ENCODE measurements at places on chromosomes 7 and 10.

DNA sequence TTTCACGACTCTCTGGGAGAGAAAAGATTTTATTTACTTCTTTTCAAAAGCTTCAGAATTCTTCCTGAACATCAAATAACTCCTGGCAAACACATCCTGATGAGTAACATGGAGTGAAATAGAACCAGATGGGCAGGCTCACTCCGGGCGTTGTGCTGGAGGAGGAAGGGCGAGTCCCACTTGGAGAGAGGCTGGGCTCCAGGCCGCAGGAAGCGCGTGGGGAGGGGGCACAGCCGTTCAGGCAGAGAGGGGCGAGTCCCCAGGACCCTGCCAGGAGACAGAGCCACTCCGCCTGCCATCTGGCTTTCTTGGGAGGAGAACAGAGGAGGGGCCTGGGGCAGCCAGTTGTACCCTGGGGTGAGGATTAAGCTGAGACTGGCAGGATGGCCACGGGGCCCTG lies 265.9 kb upstream of the ZMIZ1 start:
- no peak for DNase-seq

GRCh38 chr7:96718107-96719003 lies 8.7 kb upstream of the SEM1 start:
- DNase-seq = no peak

- DNase-seq = peak; percentile 24
These were observed 5.1 kb downstream of the UNC5B start for GRCh38 chr10:71217266-71218045.

GRCh38 chr7:103396471-103396870 lies 49.0 kb downstream of the PSMC2 start:
- DNase-seq = no peak

DNA sequence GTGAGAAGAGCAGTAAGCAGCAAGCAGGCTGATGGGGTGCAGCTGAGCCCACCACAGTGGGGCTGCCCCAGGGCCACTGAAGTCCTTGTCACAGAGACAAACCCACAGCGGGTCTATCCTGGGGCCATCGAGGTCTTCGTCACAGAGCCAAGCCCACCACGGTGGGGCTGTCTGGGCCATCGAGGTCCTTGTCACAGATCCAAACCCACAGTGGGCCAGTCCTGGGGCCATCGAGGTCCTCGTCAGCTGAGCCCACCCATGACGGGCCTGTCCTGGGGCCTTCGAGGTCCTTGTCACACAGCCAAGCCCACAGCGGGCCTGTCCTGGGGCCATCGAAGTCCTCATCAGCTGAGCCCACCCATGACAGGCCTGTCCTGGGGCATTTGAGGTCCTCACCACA lies 549.9 kb downstream of the DNAJB6 start:
- DNase-seq = no peak

- no peak for DNase-seq
These were observed 275.2 kb downstream of the AUTS2 start for GRCh38 chr7:69873512-69873911.

- no peak for DNase-seq
These were observed 922 bp downstream of the PPA1 start for GRCh38 chr10:70232155-70232858.

Data from suppressor macrophage (primary cell).